Astrocyte (in vitro differentiated cells and primary cell): ENCODE measurements at places on chromosomes 1 and 21.

GRCh38 chr1:35560256-35561225 is 2.9 kb downstream of the NCDN start:
- no peak for DNase-seq

DNA sequence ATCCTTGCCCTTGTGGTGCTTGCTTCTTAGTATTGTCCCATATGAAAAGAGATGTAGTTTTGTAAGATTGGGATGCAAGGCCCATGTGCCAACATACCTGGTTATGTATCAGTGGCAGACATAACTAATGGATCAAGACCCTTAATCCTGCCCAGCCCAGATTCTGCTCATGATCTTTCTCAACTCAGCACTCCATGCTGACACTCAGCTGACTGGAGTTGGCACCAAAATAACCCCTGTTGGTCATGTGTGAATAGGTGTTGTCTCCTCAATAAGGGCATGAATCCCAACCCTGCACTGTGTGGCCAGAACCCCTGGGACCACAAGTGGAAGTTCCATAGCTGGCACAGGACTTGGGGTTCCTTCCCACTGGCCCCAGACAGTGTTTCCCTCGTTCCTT is 13.9 kb upstream of the CNR2 start:
- no peak for DNase-seq

DNA sequence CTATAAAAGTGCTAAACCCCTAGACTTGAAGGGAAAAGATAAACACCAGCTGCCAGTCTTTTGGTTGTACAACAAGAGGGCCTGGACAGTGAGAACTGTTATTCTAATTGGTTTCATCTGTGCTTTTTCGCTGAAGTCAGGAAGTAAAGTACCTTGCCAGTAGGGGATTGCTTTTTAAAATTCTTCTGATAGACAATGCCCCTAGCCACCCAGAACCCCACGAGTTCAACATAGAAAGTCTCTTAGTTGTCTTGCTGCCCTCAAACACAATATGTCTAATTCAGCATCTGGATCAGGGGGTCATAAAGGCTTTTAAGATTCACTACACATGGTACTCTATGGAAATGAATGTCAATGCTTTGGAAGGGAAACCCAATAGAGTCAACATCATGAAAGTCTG is 289.2 kb downstream of the TBX15 start:
- no peak for DNase-seq

DNA sequence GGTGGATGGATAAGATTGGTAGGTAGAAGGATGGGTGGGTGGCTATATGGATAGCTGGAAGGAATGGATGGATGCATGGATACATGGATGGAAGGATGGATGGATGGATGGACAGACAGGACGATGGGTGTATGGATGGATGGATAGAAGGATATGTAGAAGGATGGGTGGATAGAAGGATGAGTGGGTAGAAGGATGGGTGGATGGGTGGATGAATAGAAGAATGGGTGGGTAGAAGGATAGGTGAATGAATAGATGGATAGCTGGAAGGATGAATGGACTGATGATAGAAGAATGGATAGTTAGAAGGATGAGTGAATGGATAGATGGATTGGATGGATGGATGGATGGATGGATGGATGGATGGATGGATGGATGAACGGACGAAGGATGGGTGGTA is 5.0 kb downstream of the MASP2 start:
- DNase-seq: no peak

GRCh38 chr1:21608798-21609197 is 60.4 kb downstream of the RAP1GAP start:
- DNase-seq: no peak

GRCh38 chr1:187033693-187034390 is 205.1 kb downstream of the PLA2G4A start:
- no peak for DNase-seq

DNA sequence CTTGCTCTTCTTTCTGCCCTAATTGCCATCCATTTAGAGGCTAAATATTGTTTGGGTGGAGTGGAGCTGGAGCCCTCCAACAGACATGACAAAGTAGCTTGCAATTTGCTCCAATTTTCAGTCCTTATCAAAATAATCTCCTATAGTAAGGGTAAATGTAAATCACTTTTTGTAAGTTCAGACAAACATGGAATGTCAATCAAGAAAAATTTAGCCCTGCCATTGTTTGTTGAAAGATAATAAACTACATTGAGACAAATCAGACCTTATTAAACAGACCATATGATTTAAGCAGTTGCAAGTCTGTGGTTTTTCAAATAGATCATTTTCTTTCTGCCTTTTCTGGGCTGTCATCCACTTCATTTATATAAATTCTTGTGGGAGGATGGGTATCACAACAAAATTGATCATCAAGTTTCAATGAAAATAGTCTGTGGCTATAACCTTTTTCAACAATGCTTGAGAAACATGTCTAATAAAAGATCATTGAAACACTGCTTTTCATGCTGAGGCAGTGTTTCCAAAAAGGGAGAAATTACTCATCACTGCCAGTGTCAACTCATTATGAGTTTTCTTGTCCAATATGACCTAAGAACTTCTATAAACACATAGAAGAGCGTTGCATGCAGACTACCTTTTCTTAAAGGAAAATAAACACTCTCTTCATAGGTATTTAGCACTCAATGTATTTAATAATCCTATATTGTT is 1152.0 kb upstream of the B3GALT2 start:
- peak; percentile 24 for DNase-seq

DNA sequence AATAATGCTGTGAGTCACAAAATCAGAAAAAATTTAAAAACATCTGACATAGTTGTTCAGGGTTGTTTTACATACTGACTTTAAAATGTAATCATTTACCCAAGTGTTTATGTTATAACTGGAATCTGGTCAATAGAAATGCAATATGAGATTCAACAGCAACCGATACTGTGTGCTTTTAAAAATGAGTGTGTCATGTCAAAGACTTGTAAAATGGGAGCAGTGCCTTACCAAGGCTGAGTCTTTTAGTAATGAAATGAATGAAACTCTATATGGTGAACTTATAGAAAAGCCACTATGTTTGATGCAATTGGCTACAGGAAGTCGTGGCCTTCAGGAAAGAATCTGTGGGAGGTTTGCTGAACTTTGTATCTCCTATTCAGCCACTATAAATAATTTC is 570.2 kb downstream of the DPYD start:
- DNase-seq: peak; percentile 61

DNA sequence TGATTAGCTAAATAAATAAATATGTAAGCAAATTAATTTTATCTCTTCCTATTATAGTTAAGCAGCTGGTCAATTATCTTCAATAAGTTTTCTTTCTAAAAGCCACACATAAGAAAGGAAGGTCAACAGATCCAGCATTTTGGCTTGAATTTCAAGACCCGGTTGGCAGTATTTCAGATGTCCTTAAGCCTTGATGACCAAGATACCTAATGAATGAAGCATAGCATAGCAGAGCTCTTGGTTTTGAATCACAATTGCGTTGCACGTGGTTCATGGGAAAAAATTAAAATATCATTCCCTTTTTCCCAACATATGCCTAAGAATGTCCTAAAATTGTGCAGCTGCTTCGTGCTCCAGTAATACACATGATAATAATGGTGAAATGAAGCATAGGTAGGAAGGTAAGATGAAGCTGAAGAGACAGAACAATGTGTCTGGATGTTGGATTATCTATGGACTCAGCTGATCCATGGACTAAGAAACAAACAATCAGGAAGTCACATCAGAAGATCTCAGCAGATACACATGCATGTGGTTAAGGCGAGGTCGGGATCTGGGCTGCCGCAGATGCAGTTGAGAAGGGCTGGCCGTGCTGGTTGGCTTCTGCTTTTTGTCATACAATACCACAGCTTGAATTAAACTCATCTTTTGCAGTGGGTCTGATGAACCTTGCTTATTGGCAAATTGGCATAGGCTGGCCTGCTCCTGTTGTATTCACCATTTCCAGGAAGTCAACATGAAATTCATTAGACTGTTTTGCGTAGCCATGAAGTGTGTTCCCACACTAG is 284.9 kb upstream of the RUNX1 start:
- DNase-seq: no peak

DNA sequence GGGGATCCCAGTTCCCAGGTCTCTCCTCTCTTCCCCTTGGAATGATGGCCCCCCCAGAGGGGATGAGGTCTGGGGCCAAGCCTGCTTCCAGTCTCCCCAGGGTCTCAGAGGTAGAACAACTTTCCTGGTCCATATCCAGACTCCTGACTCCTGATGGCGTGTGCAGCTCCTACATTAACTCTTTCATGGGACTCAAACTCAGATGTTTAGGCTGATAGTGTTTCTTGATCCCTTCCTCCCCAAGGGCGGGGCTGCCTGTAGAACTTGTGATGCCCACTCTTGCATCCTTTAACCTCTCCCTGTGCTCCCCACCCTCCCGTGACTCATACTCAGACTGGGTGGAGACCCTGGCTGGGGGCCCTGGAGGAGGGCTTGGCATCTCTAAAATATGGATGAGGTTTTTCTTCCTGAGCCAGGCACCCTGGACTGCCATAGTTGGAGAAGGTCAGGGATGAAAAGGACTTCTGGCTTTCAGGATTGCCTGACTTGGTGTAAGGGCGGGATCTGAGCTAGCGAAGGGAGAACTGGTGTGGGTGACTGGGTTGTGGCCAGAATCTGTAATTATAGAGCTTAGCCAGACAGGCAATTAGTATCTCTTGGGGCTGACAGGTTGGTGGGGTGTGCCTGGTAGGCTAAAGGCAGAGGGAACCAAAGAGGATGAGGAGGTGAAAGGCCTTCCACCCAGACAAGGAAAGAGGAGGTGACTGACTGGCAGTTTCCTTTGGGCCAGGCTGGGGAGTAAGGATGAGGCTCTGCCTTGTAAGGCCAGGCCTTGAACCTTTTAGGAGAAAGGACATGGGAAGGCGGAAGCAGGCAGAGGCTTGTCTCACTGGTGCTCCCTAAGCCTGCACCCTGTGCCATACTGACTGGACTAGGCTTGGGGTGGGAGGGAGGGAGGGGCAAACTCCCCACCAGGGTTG is 1.5 kb downstream of the ATP8B2 start:
- peak; percentile 73 for DNase-seq

GRCh38 chr21:34501716-34502115 is 10.3 kb downstream of the KCNE1 start:
- DNase-seq: no peak

DNA sequence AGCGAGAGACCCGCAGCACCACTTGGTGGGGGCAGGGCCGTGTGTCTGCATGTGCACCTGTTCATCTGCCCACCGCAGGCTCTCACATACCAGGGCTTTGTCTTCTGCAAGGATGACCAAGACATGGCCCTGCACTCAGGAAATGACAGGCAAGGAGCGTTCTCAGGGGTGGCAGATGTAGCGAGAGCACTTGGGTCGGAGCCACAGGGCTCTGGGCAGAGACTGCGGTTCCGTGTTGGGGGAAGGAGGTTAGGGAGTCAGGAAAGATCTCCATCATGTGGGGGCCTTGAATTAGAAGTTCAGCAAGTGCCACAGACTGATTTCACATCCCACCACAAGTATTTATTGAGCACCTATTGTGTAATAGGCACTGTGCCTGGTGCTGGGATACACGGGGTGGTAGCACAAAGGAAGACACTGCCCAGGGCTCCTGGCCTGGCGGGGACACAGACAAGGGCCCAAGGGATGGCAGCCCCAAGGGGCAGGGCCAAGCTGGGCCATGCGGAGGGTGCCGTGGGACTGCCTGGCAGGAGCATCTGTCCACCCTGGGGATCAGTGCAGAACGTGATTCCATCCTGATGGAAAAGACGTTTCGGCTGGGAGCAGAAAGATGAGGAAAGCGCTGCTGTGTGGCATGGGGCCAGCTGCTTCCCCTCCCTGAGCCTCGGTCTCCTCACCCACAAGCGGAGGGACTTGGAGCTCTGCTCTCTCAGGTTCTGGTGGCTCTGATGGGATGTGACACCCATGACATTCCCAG is 11.4 kb upstream of the SPSB1 start:
- peak; percentile 37 for DNase-seq

DNA sequence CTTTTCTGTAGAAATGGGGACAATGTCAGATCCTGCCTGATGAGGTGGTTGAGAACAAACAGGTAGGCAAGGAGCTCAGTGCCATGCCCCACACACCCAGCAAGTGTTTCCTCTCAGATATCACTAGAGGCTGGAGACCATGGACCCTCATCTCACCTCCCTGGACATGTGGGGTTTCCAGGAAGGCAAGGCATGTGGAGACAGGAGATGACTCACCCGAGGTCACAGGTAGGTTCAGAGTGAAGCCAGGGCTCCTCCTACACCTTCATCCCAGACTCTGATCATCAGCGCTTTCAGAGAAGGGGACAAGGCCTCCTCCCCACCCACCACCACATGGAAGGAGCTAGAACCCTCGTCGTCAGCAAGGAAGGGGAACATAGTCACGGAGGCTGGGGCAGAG is 69.2 kb downstream of the MATN1 start:
- no peak for DNase-seq

GRCh38 chr1:3890389-3891328 is 9.4 kb downstream of the C1orf174 start:
- no peak for DNase-seq

DNA sequence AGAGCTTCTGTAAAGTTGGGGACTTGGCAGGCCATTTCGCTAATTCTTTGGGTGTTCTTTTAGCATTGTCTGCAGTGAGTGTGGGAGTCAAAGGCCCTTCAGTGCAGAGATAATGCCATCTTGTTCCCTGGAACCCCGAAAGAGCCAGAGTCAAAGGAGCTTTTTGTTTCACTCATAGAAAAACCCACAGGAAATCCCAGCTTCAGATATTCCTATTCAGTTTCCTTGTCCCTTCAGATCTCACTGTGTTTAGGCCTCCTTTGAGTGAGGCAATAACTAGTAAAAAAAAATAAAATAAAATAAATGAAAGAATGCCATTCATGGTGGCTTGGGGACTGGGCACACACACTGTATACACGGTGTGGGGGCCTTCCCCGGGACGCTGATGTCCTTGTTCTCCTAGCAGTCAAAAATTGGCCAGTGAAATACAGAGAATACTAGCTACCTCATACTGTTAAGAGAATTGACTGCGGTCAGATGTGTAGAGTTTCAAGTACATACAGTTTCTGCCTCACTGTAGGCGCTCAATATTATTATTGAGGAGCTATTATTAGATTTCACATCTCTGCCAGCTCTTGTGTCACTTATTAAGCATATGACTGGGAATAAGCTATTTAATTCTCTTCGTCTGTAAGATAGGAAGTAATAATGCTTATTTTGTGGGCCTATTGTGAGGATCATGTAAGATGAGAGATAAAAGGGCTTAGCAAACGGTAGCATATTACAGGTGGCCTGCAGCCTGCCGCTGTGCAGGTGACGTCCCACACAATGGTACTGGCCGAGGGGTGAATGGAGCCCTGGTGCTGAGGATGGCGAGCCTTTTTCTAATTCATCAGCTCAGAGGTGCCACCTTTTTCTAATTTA is 16.7 kb downstream of the DISC1 start:
- no peak for DNase-seq

GRCh38 chr1:11978301-11978700 is 1.9 kb upstream of the MFN2 start:
- no peak for DNase-seq
